Hepatocyte (in vitro differentiated cells): ENCODE measurements at places on chromosomes 5 and 9.

GRCh38 chr9:106862821-106863720 is at the start of gene ZNF462:
TSS of gene ZNF462 (plus strand) at chr9:106863166. CDS start at chr9:106923384, 60,218 bp downstream.
- peak; percentile 79 for DNase-seq

DNA sequence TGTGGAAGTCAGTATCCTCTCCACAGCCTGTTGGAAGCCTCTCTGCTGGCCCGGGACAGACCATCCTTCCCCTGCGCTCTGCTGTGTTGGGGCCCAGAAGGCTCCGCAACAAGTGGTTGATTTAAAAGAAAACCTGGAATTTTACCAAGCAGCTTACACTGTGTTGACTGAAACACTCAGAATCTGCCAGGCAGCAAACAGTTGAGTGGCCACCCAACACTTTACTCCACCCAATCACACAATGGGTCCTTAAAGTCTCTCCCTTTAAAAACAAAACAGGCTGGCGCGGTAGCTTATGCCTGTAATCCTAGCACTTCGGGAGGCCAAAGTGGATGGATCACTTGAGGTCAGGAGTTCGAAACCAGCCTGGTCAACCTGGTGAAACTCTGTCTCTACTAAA is 28.0 kb upstream of the DMRT3 start:
- no peak for DNase-seq

DNA sequence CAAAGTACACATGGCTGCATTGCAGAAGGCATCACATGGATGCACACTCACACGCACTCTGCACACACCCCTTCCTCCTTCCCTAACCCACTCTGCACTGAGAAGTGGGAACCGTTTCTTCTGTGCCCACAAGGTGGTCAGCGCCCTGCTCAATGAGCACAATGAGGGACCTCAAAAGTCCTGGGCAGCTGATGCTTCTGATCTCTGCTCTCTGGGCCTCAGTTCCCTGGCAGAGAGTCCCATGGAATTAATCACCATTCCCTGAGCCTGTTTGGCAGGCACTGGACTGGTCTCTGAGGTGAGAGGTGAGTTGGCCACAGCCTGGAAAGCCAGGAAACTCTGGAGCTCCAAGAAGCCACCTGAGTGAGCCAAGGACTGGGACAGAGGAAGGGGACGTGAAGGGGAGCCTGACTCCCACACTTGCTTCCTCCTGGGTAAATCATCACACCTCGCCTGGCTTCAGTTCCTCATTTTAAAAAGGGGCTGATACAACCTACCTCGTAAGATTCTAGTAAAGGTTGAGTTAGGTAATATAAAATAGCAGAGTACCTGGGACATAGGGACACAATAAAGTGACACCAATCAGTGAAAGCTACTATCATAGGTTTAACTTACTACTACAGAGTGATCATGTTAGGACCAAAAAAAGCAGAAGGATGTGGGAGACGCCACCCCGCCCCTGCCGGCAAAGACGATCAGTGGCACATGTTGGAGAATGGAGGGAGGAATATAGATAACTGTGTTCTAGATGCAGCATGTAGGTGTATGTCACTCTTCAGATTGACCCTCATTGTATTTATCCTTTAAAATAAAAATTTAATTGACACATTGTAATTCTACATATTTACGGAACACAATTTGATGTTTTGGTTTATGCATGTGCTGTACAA is 21.1 kb upstream of the IGFBPL1 start:
- no peak for DNase-seq

DNA sequence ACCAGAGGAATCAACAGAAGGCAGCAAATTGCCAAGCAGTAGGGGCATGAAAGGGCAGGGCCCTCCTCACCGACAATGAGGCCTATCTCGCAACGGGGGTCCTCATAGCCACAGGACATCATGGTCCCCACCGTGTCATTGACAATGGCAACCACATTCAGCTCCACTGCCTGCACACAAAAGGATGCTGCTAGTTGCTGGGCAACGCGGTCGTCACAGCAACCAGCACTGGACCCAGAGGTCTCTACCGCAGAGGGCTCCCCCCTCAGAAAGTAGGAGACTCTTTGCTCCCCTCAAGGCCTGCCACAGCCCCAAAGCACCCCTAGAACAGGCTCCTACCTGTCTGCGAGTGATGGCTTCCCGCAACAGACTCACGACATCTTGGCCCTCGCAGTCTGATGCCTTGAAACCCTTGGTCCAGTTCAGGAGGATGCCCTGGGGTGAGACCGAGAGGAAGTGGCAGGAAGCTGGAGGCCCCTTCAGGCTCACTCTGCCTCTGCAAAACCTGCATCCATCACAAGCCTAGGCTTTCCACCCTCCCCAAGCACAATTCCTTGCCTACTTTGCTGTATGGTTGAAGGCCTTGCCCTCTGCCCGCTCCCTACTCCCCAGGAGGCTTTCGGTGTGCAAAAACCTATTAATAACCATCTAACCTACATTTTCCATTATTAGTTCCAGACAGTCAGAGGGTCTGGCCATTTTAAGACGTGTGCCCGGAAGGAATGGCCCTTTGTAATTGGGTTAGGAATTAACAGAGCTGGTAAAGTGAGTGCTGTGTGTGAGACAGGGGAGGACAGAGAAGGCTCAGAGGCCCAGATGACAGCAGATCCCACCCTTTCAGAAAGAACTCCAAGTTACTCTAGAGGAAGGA is 15.2 kb downstream of the HK3 start:
- no peak for DNase-seq

- no peak for DNase-seq
These were observed 44.2 kb downstream of the GDA start for GRCh38 chr9:72193478-72193881.

DNA sequence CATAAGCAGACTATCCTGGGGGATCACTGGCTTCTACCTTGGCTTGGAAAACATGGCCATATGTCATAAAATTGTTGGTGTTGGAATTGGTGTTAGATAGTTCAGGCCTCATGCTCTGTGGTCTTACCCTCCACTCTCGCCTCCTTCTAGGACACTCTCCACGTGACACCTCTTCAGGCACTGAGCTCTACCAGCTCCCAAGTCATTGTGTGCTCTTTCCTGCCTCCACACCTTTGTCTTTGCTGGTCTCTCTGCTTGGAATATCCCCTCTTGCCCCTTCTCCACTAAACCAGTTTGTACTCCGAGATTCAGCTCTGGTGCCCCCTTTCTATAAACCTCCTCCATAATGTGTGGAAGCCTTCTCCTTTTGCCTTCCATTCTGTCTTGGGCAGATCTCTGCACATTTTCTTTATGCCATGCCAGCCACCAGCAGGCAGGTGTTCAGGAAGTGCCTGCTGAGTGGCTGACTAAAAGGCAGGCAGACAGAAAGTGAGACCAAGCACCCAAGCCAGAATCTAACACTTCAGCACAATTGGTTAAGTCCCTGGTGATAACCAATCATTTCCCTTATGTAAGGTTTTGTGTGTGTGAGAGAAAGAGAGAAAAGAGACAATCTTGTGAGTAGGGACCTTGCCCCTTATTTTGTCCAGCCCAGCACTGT is 37.7 kb downstream of the SAR1B start:
- DNase-seq: no peak
